ENCODE measurements at places on chromosomes 11 and 22. TPM values are rescaled to one million over a fixed set of nuclear protein-coding genes. Genes with fewer than 3 reads are reported as not detected.

The XKR3 gene
- not detected for total RNA-seq

The SLC22A6 gene
- total RNA-seq: not detected

The FAM111B gene
- 31.7 TPM for total RNA-seq

The AP2A2 gene
- 27.5 TPM for total RNA-seq

The KMT2A gene
- 19.1 TPM for total RNA-seq

The PHOX2A gene
- not detected for total RNA-seq

The RTN4R gene
- total RNA-seq: 1.3 TPM

The CBLIF gene
- total RNA-seq: not detected

The IGF2 gene
- total RNA-seq: 6.3 TPM

The OR51B5 gene
- total RNA-seq: not detected

The ZNF408 gene
- total RNA-seq: 3.7 TPM

The OR5B3 gene
- total RNA-seq: not detected

The INSC gene
- total RNA-seq: under 0.01 TPM

The TNKS1BP1 gene
- 54.4 TPM for total RNA-seq

The HORMAD2 gene
- total RNA-seq: not detected

The COA4 gene
- 53.7 TPM for total RNA-seq

The MAP6 gene
- total RNA-seq: 0.32 TPM

The B4GALNT4 gene
- total RNA-seq: 0.16 TPM

The MIAT gene
- 0.16 TPM for total RNA-seq

The SCN4B gene
- under 0.01 TPM for total RNA-seq

The USH1C gene
- not detected for total RNA-seq

The BLID gene
- total RNA-seq: 0.16 TPM

The PKP3 gene
- total RNA-seq: 0.06 TPM

The CAVIN3 gene
- 182 TPM for total RNA-seq

The OR52E8 gene
- total RNA-seq: not detected

The OMP gene
- total RNA-seq: 0.49 TPM

The SHANK3 gene
- 37.3 TPM for total RNA-seq

The OR8D1 gene
- not detected for total RNA-seq

The PEX26 gene
- total RNA-seq: 11.3 TPM

The SLC1A2 gene
- total RNA-seq: not detected

The NELL1 gene
- not detected for total RNA-seq

The PLEKHB1 gene
- total RNA-seq: 1.6 TPM

The CELSR1 gene
- total RNA-seq: 74.3 TPM

The CYTH4 gene
- 0.06 TPM for total RNA-seq

The YPEL1 gene
- total RNA-seq: 8.3 TPM

The CSF2RB gene
- total RNA-seq: 6.5 TPM

The FGF4 gene
- not detected for total RNA-seq

The OSBPL5 gene
- 34.2 TPM for total RNA-seq

The TMEM191B gene
- total RNA-seq: 2.4 TPM

The MMP12 gene
- total RNA-seq: not detected

The TREH gene
- not detected for total RNA-seq

The SGSM1 gene
- total RNA-seq: 0.88 TPM

The SCGB1C1 gene
- total RNA-seq: not detected

The VPREB3 gene
- total RNA-seq: not detected

The MOV10L1 gene
- 7.9 TPM for total RNA-seq

The KCNA4 gene
- not detected for total RNA-seq

The OR51B4 gene
- total RNA-seq: not detected

The SYNGR1 gene
- 1.5 TPM for total RNA-seq

The FADS3 gene
- total RNA-seq: 310 TPM

All from bladder microvascular endothelial cell (primary cell).